ENCODE measurements at places on chromosomes 2 and 18.

GRCh38 chr2:183224948-183225347, 100.7 kb downstream of the NUP35 start:
- DNase-seq = no peak

DNA sequence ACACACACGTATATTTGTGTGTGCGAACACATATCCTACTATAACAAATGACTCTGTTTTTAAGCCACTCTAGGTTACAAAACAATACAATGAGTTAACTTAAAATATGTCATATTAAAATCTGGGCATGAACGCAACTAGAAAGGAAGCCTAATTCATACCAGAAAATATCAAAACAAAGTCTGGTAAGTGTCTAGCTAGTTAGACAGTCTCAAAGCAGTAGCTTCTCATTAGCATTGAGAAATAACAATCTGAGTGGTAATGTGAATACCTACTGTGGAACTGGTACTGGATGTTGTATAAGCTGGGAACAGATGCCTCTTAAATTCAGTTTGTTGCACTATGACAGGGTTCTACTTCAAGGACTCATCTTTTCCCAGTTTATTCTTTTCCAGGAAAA, 32.5 kb upstream of the WIPF1 start:
- no peak for DNase-seq

DNA sequence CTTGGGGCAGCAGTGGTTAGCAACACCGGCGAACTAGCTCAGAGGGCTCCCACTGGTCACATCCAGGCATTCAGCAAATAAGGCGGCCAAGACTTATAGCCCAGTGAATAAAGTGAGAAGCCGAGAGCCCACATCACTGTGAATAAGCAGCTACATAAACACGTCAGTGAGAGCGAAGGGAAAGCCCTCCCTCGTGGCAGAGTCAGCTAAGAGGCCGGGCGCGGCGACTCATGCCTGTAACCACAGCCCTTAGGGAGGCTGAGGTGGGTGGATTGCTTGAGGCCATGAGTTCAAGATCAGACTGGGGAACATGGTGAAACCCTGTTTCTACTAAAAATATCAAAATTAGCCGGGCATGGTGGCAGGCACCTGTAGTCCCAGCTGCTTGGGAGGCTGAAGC, 5.2 kb downstream of the D2HGDH start:
- DNase-seq = no peak

GRCh38 chr18:76493213-76494161, 1.6 kb downstream of the ZNF516 start:
- no peak for DNase-seq

- DNase-seq = no peak
Observed at GRCh38 chr2:3151153-3151918, 226.3 kb downstream of the EIPR1 start.

GRCh38 chr2:26687328-26687727, 5.2 kb upstream of the KCNK3 start:
- DNase-seq = no peak

- DNase-seq = no peak
Observed at GRCh38 chr2:74515271-74515980, 1.2 kb downstream of the TLX2 start.

DNA sequence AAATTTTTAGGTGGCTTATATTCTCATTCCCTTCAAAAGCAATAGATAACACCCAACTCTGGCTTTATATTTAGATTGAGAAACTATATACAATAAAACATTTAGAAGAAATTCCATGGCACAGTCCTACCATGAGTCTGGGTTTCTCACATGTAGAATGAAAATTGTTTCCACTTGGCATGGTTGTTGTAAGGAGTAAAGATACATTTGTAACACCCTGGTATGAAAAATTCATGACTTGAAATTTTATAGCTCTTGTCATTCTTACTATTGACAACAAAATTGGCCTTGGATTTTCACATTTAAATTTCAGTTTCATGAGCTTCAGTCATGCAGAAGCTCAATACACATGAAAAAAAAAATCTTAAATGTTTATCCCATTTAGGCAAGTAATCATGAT, 92.5 kb upstream of the CBLN2 start:
- no peak for DNase-seq

- DNase-seq = no peak
Observed at GRCh38 chr2:156423674-156424282, 12.4 kb upstream of the GPD2 start.

DNA sequence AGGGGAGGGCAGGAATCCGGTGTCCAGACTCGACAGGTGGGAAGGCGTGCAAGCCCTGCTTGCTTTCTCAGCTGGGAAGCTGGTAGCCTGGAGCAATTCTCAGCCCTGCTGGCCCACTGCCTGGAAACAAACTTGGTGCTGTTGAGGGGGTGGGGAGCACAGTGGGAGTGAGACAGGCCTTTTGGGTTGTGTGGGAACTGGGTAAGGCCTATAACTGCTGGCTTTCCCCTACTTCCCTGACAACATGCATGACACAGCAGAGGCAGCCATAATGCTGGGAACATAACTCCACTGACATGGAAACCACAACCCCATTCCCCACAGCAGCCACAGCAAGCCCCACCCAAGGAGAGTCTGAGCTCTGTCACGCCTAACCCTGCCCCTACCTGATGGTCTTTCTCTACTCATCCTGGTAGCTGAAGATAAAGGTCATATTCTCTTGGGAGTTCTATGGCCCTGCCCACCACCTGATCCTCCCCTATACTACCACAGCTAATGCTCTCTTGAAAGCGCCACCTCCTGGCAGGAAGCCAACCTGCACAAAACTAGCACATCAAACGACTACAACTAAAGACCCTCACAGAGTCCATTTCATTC, 122.9 kb upstream of the ACVR1C start:
- DNase-seq = no peak

DNA sequence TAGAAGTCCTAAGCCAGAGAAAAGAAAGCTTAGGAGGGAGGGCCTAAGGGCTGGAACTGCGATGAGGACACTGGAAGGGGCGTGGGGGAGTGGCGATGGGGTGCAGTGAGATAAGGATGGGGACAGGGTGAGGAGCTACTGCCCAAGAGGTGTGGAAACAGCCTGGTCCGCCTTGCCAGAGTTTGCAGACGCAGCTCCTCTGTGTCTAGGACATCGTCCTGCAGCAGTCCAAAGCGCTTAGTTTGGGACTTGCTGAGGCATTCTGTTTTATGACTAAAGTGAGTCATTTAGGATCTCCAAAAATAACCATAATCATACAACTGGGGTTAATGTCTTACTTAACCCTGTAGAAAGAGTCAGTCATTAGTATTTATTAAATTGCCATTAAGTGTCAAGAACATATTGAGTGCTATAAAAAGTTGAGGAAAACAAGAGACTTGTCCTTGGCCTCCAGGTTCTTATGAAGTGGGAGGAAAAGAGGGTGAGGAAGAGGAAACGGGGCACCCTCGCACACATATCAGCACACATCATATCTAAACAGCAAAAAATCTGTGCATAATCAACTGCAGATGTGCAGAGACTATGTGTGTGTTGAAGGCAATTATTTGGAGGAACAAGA, 74.8 kb downstream of the CDK15 start:
- DNase-seq = no peak

DNA sequence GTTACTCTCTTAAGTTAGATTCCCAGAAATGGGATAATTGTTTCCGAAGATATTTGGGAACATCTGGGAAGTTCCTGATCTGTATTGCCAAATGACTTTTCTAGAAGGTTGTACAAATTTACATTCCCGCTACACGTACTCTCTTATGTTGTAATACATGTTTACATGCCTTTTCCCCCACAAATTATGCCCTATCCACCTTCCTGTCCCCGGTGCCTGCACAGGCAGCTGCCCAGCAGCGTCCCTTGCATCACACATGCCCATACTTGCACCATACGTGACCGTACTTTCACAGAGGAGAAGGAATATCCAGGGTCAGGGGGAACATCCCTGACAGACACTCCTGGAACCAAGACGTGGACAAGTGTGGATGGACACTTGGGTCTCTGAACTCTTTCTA, 24.2 kb upstream of the KLF11 start:
- no peak for DNase-seq

GRCh38 chr2:212843409-212844199, 305.0 kb upstream of the ERBB4 start:
- no peak for DNase-seq

- no peak for DNase-seq
Observed at GRCh38 chr18:5198311-5198710, 1.3 kb upstream of the AKAIN1 start.

DNA sequence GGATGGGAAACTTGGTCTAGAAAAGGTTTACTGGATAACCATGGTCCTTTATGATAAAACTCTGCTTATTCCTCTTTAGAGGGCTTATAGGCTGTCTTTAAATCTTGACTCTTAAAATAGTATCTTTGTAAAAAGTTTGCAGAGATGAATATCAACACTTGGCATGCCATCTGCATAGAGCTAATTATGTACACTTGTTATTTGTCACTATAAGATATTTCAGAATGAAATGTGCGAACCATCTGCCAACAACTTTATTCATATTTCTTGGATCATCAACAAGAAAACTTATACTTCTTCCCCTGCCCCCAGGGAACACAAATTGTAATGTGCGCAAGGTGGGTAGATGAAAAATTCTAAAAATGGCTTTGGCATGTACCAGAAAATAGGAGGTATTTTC, 653.0 kb upstream of the CHAC2 start:
- DNase-seq = no peak

DNA sequence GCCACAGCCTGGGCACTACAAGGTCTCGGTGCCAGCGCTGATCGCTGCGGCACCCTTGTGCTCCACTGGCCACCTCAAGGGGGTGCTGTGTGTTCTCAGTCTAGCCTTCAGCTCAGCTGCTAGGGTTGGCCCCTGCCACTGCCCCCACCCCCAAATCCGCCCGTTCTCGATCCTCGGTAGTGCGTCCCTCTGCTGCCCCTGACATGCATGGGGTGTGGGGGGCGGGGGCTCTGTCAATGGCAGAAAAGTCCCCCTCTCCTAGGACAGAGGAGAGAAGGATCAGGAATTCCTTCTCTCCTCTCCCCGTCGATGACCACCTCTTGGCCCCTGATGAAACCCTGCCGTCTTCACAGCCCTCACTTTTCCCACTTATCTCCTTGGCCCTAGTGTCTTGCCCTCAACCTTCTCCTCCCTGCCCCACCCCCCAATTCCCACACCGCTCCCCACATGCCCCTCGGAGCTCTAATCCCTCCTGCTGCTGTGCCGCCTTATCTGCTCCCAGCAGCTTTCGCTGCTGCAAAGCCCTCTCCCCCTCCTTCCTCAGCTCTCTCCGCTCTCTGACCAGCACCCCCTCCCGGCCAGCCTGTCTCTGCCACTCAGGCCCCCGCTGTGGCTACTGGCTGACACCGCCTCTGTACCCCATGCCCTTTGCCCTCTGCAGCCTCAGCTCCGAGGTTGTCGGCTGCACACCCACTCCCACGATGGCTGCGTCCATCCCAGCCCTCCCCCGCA, 4.3 kb upstream of the ASIC4 start:
- DNase-seq = no peak

DNA sequence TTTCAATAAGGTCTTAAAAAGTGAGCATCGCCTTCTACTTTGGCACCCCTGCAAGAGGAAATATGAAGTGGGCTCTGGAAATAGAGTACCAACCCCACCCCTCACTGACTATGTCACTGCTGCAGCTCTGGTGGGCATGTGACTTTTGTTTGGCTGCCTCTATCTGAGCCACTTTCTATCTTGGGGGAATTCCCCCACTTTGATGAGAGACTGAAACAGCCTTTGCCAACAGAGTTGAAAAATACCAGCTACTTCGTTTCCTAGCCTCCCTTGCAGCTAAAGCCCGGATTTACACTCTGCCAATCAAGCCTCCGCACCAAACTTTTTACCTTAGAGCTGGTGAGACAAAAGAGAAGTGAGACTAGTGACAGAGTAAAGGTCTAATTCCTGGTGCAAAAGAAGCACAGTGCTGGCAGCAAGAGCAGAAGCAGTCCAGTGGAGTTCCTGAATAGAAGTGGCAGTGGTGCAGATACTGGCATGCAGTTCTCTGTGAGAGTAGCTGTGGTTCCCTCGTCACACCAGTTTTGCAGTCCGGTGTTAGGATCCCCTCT, 12.0 kb upstream of the GALNT14 start:
- DNase-seq = no peak

DNA sequence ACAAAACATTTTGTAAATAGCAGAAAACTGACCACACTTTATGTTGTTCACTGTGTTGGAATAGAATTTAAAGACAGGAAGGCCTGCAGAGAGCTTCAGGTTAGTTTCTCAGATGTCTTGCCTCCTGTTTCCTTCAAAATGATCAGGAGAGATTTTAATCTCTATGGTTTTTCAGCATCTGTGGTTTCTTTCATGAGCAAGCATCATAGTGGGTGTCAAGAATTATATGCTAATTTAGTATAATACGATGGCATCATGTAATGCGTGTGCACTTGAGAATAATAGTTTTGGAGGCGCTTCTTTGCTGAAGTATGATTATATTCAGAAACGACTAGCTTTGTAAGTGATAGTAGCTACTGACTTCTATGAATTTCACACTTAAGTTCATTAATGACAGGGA, 149.9 kb downstream of the PLCL1 start:
- DNase-seq = no peak

- DNase-seq = no peak
Observed at GRCh38 chr2:62814123-62814522, 108.6 kb downstream of the EHBP1 start.

- no peak for DNase-seq
Observed at GRCh38 chr2:224638301-224638823, 53.2 kb upstream of the CUL3 start.

DNA sequence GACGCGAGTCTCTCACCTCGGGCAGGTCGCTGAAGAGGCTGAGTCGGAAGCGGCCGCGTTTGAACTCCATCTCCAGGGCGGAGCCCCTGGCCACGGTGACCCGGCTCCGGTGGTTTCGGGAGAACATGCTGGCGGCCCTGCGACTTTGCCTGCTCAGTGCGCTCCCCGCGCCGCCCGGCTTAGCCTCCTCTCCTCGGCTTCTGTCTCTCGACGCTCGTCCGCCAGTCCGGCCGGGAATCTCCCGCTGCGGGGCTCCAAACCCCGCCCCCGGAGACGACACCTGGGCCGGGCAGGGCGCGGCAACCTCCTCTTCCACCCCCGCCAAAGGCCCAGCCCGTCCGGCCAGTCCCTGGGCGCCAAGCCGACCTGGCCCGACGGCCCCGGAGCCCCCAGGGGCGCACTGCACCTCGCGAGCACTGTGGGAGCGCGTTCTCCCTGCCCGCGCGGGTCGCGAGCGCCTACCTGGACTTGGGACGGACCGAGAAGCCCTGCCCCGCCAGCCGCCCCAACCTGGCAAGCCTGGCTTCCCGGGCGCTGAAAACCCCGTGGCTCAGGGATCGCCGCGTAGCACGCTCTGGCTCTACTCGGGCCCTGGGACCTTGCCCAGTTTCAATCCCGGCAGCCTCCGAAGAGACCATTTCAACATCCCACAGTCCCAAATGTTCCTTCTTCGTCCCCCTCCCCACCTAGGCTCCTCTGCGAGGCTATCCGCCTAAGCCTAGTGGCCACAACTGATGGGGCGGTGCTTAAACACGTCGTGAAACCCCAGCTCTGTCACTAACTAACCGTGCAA, at the start of gene RTKN:
Gene RTKN (minus strand): TSS at position 248 of the 793 bp plus-strand sequence. CDS start 121 bp downstream, at position 127.
- no peak for DNase-seq

DNA sequence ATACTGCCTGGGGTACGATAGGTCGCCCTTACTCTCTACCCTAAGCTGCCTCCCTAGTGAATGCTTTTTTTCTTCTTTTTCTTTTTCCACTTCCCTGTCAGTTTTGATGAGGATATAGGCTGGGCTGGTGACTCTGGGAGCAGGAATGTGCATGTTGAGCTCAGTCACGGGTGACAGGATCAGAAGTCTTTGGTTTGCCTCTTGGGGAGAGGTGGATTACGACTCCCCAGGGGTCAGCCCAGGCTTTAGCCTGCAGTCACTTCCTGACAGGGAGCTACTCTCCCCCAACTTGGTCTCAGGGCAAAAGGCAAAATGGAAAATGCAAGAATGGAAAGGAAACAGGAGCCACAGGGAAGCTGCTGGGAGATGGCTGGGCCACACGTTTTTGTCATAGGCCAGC, 57.3 kb downstream of the THNSL2 start:
- no peak for DNase-seq

- DNase-seq = no peak
Observed at GRCh38 chr2:74238879-74239278, 40.5 kb downstream of the MTHFD2 start.
